Fibroblast of skin of back (primary cell): ENCODE measurements at places on chromosomes 11 and 22.

GRCh38 chr11:85171648-85172257 is 455.4 kb downstream of the DLG2 start:
- peak; percentile 20 for DNase-seq

- peak; percentile 7 for DNase-seq
Measured at GRCh38 chr22:19035474-19036228, 86.6 kb downstream of the DGCR2 start.

- DNase-seq: peak; percentile 100
Measured at GRCh38 chr11:75554258-75555022, 7.6 kb upstream of the SERPINH1 start.

DNA sequence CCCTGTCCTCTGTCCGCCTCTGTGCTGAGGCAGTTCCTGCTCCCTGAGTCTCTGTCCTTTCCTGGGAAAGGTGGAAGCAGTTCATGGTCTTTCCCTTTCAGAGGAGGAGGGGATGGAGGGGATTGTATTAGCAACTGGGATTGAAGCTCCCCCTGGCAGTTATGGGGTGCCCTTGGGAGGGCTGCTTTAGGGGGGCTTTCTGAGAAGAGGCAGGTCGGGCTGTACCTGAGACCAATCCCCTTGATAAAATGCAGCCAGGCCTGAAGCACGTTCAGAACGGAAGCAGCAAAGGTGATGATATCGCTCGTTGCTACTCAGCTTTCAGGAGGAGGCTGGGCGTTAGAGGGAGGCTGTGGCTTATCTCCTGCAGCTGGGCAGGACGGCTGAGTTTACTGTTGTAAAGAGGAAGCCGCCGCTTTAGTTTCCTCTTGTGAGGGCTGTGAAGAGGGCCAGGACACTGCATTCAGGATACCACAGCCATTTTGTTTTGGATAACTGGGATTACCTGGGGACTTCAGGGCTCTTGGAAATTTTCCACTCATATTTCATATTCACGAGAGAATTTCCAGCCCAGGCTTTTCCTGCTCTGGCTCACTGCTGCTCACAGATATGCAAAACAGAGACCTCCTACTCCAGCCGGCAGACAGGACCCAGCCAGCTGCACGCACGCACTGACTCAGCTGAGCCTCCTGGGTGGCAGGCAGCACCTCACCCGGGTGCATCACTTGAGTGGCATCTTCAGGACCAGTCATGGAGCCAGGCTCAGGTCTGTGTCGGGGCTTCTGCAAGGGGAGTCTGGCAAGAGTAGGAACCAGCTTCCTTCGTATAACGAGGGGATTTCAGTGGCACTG is 798 bp downstream of the AMPD3 start:
- peak; percentile 76 for DNase-seq

DNA sequence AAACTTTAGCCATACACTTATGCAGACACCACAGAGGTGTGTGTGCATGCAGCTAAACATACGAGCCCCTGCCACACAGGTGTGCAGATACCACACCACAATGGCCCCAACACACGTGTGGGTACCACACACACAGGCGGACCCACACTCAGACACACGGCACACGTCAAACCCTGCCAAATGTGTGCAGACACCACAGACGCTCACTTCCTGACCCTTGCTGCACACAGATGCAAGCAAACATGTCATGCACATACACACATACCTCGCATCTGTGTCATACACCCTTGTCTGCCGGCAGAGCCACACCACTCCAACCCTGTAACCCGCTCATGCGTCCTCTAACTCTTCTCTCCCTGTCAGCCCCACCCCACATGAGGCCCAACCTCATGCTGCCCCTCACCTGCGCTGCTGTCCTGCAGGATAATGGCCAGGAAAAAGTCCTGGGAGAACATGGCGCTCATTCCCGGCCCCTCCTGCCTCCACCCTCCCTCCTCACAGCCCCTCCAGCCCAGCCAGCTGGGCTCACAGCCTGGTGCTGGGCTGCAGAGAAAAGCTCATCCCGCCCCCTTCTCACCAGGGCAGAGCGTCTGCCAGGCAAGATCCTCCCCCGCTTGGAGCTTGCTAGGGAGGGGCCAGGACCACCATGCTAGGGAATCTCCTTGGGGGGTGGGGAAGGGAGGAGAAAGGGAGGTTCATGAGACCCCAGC is 14.2 kb downstream of the SMPD1 start:
- DNase-seq: peak; percentile 75

DNA sequence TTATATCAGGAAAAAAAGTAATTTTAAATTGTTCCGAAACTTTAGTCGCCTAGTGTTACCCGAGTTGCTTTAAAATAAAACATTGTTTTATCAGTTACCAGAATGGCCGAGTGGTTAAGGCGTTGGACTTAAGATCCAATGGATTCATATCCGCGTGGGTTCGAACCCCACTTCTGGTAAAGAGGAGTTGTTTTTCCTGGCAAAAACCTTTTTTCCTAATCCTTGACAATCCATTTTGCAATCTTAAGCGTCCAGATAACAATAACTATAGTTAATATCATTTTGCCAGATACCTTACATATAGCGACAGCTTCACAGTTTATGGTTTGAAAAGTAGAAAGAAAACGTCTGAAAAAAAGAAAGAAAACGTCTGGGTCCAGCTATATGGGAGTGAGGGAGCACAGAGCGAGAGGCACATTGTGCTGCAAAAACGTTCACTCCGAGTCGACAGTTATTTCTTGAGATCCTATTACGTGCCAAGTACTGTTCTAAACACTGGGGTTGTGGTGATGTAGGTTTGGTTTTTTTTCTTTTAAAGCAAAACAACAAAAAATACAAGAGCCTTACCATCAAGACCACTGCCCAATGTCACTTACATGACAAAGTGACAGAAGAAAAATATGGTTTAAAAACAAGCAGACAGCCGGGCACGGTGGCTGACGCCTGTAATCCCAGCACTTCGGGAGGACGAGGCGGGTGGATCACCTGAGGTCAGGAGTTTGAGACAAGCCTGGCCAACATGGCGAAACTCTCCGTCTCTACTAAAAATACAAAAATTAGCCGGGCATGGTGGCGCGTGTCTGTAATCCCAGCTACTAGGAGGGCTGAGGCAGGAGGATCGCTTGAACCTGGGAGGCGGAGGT is 40.6 kb downstream of the OR4D9 start:
- DNase-seq: peak; percentile 78

- no peak for DNase-seq
Measured at GRCh38 chr11:46604796-46605195, 11.0 kb upstream of the AMBRA1 start.

GRCh38 chr22:30326255-30326705 is 461 bp downstream of the TBC1D10A start:
- DNase-seq: no peak

DNA sequence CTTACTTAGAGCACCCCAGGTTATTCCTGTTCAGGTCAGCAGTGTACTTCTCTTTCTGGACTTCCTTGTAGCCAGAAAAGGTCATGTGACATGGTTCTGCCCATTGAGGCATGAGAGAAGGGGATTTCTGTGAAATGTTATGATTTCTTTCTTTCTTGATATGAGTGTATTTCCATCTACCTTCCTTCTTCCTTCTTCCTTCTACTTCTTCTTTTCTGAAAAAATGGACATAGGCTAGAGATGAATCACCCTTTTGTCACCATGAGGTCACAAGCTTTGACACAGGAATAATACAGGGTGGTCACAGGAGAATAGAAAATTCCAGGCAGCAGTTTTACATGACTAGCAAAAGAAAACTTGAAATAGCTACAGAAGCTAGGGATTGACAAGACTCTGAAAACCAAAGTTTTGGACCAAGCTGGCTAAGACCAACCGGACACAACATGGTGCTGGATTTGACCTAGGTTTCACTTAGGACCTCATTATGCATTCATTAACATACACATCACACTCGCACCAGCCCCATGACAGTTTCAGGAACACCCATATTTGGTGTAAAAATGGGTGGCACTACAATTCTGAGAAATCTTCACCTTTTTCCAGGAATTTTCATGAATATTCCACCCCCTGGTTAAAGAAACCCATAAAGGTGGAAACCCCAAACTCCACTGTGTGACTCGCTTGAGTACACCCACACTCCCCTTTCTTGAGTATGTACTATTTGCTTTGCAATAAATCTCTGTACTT is 21.2 kb upstream of the MAP6 start:
- peak; percentile 48 for DNase-seq

- DNase-seq: peak; percentile 72
Measured at GRCh38 chr11:8092587-8093424, 11.8 kb downstream of the TUB start.

DNA sequence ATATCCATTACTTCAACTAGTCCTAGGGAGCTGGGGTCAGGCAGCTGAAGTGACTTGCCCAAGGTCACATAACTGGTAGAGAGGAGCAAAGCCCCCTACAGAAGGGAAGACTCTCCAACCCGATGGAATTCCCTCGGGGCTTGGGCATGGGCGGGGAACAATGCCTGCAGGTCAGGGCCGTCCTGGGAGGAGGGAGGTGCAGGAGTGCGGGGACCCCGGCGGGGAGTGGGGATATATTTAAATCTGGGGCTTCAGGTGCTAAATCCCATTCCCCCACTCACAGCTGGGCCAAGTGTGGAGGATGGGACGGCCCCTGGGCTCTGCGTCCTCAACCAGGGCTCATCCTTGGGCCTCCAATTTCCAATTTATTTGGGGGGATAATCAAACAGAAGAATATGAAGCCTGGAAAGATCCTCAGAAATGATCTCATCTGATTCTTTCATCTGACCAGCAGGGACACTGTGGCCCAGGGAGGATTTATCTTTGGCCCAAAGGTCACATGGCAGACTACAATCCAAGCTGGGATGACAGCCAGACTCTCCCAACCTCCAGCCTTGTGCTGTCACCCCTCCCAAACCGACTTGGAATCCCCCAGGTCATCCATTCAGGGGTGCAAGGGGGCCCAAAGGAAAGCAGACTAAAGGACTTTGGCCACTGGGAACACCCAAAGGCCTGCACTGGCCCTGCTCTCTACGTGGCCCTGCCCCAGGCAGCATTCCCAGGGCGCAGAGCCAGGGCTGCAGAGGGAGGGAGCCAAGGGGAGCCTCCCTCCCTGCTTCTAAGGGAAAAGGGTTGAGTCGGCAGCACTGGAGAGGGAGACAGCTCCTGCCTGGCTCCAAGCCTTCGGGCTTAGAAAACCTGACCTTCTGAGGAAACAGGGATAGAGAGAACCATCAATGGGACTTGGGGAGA is 8.7 kb upstream of the C1QTNF6 start:
- peak; percentile 73 for DNase-seq

GRCh38 chr11:35814081-35814695 is 129.7 kb upstream of the LDLRAD3 start:
- no peak for DNase-seq

DNA sequence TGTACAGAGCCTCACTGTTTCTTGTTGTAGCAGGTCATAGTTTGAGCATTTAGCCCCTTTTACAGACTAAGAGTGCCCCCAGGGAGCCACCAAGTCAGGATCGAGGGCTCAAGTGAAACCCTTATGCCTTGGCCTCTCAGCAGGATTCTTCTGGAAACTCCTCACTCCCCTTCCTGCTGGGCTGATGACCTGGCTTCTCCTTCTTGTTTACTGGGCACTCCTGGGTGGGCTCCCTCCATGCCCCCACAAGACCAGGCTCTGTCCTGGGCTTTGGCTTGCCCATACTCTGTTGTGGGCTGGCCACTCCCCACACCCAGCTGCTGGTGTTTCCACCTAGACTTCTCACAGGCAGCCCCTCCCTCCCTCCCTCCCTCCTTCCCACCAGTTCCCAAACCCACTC is 69.6 kb downstream of the MED15 start:
- DNase-seq: no peak

DNA sequence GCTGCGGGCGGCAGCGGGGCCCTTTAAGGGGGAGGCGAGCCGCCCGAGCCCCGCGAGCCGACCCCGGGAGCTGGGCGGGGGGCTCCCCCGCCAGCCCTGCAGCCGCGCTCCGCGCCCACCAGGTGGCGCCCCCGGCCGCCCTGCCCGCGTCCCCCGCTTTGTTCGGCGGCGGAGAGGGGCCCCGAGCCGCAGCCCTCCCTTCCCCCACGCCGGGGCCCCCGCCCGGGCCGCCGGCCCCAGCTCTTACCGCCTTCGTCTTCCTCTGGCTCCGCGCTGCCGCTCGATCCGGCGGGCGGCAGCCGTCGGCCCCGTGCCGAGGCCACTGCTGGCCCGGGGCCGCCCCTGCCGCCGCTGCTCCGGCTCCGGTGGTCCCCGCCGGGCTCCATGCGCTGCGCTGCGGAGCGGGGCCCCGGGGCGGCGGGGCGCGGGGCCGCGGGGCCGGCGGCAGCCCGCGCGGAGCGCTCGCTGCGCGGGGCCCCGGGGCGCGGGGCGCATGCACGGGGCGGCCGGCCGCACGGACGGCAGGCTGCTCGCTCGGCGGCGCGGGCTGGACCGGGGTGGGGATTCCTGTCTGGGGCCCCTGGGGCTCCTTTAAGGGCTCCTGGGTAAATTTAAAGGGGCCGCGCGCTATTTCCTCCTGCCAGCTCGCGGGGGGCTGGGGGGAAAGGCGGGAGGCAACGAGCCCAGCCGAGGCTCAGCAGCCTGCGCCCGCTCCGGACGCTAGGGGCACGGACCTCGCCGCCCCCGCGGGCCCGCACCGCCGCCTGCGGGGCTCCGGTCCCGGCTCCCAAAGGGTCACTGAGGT is at the start of gene ZFTA:
Gene ZFTA (minus strand): TSS at position 539 of the 805 bp plus-strand sequence. CDS start 153 bp downstream, at position 386.
- DNase-seq: peak; percentile 75

DNA sequence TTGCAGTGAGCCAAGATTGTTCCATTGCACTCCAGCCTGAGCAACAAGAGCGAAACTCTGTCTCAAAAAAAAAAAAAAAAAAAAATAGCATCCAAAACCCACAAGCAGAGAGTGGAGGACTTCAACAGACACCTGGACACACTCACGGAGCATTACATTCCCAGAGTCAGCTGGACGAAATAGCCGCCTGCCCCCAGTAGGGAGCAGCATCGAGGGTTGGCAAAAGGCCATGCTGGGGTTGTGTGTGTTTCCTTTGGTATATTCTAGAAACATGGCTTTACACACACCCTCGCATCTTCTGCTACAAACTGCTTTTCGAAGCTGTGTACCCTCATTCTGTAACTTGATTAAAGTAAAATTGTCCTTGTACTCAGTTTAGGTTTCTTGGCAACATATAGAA is 5.3 kb downstream of the ADA2 start:
- peak; percentile 11 for DNase-seq

DNA sequence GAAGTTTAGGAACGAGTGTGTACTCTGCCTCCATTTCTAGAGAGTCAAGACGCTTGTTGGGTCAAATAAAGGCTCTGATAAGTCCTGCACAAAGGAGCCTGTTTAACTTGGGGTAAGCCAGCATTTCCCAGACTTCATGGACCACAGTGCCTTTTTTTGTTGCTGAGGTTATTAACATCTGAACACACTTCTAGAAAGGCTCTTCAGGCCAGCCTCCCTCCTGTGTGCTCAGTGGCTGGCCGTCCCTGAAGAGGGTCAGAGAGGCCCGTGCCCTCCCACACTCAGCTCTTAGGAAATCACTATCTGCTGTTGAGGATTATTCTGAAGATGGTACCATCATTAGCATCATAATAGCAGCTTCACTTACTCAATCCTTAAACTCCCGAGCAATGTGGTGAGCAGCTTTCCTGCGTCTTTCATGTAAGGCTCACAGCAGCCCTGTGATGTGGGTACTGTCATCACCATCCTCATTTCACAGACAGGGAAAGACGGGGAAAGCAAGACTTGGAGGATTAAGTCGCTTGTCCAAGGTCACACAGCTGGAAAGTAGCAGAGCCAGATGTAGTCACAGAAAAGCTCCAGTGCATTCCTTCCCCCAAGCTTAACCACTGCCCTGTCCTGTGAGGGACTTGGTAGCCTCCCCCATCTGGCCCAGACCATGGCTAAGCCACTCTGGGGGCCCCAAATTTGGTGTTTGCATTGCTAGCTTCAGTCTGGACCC is 71.3 kb downstream of the TSPAN18 start:
- DNase-seq: peak; percentile 32
